ENCODE measurements at places on chromosomes 2 and 18.

- no peak for DNase-seq
Observed at GRCh38 chr2:46363535-46364170, 66.4 kb downstream of the EPAS1 start.

- no peak for DNase-seq
Observed at GRCh38 chr2:189648846-189649509, 12.3 kb upstream of the ASNSD1 start.

GRCh38 chr2:124315221-124315880, 290.3 kb downstream of the CNTNAP5 start:
- DNase-seq = no peak

- no peak for DNase-seq
Observed at GRCh38 chr18:44238454-44238853, 442.2 kb upstream of the SETBP1 start.

DNA sequence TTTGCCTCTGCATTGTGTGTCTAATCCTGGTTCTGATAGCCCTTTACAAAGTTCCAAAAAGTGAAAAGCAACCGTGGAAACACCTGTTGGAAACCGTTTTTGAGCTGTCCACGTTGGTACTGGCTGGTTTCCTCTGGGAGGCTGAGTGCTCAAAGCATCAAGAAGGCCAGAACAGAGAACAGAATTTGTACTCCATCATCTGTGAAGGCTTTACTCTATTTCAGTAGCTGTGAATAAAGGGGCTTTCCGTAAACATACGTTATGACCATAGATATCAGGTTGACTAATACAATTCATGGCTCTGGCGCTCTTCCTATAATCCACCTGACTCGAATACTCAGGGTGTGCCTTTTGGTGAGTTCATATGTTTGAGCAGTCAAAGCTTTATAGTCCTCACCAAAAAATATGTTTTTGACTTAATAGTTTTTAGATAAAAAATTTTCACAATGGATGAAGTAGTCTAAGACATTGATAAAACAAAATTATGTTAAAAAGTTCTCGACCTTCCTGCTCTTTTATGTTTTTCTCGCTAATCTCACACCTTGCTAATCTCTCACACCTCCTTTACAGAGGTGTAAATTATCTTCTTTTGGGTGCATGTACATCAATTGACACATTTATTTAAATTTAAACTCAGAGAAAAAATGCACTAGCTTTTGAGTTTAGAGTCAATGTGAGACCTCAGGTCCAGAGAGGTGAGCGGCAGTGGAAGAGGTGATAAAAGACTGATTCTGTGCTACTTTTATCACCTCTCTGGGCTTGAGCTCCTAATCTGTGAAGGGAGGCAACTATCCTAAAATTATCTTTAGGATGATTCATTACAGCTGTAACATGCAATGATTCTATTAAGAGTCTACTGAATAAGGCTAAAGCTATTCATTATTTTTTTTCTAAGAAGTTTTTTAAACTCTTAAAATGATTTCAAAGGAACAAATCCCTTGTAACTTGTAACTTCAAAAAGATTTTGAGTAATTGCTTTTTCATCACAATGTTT, 65.3 kb downstream of the CXCR4 start:
- DNase-seq = no peak

- DNase-seq = no peak
Observed at GRCh38 chr2:231687133-231687852, 21.0 kb upstream of the PTMA start.

GRCh38 chr2:121220995-121221394, 64.0 kb downstream of the TFCP2L1 start:
- DNase-seq = no peak

DNA sequence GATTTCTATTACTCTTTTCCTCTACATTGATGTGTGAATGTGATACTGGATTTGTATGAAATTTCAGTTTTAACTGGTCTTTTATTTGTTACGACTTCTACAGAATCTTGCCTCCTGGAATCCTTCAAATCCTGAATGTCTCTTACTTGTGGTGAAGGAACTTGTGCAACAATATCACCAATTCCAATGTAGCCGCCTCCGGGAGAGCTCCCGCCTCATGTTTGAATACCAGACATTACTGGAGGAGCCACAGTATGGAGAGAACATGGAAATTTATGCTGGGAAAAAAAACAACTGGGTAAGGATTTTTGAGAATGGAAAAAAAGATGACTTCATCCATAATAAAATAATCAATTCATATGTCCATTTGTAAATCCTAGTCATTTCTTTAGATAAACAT, 134.6 kb downstream of the BABAM2 start:
- no peak for DNase-seq

DNA sequence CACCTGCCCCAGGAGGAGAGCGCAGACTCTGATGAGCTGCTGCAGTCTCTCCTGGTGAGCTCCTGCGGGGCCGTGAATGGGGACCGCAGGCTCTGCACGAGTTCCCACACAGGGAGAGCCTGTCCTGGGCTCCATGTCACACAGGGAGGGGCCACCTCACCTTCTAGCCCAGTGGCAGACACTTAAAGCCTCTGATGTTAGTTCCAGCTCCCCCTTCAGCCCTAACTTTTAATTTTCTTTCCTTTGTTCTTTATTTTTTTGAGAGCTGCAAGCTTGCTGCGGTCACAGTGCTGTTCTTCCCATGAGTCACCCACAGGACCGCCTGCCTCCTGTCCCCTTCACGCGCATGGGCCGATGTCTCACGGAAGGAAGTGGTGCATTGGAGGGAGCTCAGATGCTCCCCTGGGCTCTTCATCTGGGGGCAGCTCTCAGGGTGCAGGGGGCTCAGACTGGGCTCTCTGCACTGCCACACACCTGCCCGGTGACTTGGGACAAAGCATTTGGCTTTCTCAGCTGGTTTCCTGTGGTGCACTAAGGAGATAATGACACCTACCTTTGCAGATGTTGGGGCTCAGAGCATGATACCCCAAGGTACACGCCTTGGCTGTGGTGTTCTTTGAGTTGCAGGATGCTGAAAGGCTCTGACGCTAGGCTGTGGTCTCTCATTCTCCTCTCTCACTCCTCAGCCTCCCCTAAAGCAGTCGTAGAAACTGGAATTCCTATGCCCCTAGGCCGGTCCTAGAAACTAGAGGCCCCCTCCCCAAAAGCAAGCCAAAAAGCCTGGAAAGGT, 37.2 kb upstream of the PXDN start:
- no peak for DNase-seq

DNA sequence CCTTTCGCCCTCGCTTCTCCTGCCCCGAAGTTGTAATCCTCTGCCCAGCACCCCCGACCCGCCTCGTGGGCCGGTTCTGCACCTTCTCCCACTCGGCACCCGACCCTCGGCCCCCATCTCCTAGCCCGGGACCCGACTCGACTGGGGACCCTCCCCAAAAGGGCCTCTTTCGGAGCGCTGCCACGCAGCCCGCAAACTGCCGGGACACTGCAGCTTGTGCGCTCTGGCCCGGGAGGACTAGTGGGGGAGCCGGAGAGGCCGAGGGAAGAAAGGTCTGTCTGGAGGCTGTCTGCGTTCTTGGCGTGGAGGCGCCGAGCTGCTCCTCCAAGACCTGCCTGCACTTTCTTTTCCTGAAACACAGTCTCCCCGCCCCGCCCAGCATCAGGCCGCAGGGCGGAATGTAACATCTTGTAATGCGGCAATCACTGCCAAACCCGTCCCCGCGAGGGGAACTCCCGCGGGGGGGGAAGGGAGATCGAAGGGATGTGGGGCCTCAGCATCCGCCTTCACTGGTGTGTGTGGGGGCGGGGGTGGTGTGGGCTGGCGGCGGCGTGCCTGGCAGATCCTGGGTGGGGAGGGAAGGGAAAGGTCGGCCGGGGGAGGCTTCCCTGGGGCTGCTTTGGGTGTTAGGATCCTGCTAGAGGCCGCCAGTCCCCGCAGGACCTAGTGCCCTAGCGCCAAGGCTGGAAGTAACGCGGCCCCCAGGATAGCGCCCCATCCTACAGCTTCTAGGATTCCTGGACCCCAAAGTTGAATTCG, 7.4 kb downstream of the DLX2 start:
- DNase-seq = no peak

DNA sequence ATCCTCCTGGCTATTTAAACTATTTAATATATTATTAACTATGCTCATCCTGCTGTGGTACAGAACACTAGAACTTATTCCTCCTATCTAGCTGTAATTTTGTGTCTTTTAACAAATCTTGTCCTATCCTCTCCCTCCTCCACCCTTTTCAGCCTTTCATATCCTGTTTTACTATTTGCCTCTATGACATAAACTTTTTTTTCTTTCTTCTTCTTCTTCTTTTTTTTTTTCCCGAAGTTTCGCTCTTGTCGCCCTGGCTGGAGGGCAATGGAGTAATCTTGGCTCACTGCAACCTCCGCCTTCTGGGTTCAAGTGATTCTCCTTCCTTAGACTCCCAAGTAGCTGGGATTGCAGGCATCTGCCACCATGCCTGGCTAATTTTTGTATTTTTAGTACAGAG, 201.5 kb downstream of the LPIN1 start:
- no peak for DNase-seq

GRCh38 chr18:72171596-72171995, 372.5 kb downstream of the CBLN2 start:
- no peak for DNase-seq

- no peak for DNase-seq
Observed at GRCh38 chr2:240602266-240603050, 15.9 kb downstream of the CAPN10 start.

GRCh38 chr2:70508711-70509462, 44.7 kb downstream of the TGFA start:
- no peak for DNase-seq

DNA sequence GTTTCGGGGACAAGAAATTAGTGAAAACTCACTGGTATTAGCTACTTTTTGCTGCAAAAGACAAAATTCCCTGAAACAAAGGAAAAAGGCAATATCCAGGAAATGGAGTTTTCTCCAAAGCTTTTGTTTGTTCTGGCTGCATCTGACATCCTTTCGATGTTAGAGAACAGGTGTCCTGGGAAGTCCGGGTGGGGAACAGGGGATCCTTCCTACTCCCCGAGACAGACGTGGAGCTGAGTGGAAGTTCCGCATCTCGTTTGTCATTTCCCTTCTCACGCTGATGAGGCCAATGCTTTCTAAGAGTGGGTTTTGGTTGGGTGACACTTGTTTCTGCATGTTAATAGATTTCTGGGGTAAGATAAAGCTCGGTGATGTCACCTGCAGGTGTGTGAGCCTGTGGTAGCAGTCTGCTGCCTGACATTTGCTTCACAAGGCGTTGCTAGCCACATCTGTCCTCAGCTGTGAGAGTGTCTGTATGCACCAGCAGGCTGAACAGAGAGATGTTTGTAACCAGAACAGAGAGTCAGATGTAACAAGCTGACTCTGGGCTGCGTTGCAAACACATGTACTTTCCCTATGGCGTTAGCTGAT, 125.9 kb downstream of the ACOXL start:
- DNase-seq = no peak

DNA sequence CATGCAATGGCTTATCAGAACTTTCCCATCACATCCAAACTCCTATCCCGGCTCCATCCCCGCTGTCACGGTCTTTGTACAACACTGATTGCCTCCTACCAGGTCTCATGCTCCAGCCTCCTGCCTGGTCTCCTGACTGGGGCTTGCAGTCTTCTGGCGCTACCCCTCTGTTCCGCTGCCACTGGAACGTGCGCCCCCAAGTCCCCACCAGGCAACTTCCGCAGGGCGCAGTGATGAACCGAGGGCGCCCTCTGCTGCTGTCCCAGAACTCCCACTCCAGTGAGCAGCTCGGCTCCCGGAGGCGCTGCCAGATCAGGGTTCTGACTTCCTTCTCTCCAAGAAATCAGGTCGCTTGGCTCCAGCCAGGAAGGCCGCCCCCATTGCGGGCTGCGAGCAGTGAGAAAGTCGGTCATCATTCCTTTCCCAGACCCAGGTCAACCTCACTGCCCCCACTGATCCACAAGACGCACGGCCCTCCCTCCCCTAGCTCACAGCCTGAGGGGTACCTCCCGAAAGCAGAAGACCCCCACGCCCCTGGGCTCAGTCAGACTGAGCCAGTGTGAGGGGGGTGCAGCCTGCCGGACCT, 43.9 kb upstream of the RAB11FIP5 start:
- no peak for DNase-seq

GRCh38 chr2:198273660-198274059, 469.3 kb downstream of the PLCL1 start:
- no peak for DNase-seq

DNA sequence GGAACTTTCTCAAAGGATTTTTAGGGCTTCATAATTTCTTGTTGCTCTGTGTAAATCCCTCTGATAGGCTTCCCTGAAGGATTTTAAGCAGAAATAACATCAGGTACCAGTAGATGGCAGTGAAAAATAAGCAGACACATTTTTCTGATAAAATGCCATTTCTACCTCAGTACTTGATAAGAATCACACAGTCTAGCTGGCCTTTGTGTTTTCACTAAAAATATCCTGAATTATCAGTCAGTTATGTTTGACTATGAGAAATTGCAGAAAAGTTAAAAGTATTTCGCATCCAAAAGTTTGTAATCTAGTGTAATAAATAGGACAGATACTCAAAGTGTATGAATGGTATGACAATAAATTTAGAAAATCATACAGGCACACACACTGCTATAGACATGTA, 68.7 kb downstream of the DNAJC10 start:
- DNase-seq = peak; percentile 35

GRCh38 chr2:42376758-42377157, 15.7 kb upstream of the COX7A2L start:
- no peak for DNase-seq

DNA sequence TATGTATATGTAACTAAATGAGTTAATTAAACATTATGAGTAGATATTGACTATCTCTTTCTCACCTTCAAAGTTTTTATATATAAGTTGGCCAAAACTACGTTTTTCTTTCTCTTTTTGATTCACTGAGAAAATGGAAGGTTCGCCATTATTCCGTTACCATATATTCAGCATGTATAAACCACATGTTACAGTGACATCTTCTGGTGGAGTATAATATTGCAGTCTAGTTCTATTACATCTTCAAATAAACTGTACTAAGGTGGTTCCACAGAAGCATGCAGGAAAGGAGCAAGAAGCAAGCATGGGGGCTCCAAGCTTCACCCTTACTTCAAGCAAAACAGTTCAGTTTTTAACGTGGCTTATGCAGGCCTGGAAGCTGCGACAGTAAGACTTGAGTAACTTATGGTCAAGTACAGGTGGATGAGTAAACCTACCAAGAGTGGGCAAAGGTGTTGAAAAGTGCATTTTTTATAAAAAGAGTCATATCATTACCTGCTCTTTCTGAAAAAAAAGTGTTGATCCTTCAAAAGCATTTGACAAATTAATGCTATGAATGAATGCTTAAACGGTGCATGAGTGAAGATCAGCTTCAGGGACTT, 129.8 kb upstream of the RAB6C start:
- peak; percentile 84 for DNase-seq

DNA sequence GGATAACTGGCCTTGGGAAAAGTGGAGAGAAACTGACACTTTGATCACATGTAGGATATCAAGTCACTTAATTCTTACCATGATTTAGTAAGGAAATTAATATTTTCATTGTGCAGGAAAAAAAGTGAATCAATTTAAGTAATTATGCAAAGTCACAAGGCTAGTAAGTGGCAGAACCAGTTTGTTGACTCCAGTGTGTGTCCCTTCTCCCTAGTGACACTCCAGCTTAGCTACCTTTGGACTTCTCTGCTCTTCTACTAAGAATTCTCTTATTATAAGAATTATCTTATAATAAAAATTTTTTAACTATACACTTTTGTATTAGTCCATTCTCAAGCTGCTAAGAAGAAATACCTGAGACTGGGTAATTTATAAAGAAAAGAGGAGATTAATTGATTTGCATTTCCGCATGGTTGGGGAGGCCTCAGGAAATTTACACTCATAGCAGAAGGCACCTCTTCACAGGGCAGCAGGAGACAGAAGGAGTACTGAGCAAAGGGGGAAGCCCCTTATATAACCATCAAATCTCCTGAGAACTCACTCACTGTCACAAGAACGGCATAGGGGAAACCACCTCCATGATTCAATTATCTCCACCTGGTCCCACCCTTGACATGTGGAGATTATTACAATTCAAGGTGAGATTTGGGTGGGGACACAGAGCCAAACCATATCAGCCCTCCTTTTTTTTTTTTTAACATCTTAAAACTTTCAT, 13.6 kb downstream of the COL4A4 start:
- no peak for DNase-seq

All from NT2/D1 (cell line).